ENCODE measurements at places on chromosomes 1 and 21.

GRCh38 chr1:83077411-83077810 lies 921.5 kb downstream of the TTLL7 start:
- no peak overlapping the region for H3K27ac ChIP-seq
- no peak overlapping the region for H3K4me3 ChIP-seq
- H3K27me3 ChIP-seq: no peaks in the 10 kb centered on the region
- no peaks in the 10 kb centered on the region for H3K4me1 ChIP-seq
- no peaks in the 10 kb centered on the region for H3K36me3 ChIP-seq
- no peak for DNase-seq

GRCh38 chr1:179143322-179143721 lies 61.5 kb downstream of the TOR3A start:
- no peaks in the 10 kb centered on the region for H3K4me1 ChIP-seq
- DNase-seq: no peak
- H3K27ac ChIP-seq: no peak overlapping the region
- H3K4me3 ChIP-seq: no peak overlapping the region

DNA sequence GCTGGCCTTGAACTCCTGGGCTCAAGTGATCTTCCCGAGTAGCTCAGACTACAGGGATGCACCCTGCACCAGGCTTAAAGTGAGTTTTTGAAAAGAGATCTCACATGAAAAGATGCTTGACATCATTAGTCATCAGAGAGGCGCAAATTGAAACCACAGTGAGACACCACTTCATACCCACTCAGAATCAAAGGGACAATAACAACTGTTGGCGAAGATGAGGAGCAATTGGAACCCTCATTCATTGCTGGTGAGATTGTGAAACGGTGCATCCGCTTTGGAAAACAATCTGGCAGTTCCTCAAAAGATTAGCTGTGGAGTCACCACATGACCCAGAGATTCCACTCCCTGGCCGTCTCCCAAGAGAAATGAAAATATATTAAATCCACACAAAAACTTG lies 122.3 kb downstream of the PGBD5 start:
- DNase-seq: no peak
- H3K4me1 ChIP-seq: no peaks in the 10 kb centered on the region
- no peak overlapping the region for H3K4me3 ChIP-seq
- no peaks in the 10 kb centered on the region for H3K27me3 ChIP-seq
- H3K27ac ChIP-seq: no peak overlapping the region

DNA sequence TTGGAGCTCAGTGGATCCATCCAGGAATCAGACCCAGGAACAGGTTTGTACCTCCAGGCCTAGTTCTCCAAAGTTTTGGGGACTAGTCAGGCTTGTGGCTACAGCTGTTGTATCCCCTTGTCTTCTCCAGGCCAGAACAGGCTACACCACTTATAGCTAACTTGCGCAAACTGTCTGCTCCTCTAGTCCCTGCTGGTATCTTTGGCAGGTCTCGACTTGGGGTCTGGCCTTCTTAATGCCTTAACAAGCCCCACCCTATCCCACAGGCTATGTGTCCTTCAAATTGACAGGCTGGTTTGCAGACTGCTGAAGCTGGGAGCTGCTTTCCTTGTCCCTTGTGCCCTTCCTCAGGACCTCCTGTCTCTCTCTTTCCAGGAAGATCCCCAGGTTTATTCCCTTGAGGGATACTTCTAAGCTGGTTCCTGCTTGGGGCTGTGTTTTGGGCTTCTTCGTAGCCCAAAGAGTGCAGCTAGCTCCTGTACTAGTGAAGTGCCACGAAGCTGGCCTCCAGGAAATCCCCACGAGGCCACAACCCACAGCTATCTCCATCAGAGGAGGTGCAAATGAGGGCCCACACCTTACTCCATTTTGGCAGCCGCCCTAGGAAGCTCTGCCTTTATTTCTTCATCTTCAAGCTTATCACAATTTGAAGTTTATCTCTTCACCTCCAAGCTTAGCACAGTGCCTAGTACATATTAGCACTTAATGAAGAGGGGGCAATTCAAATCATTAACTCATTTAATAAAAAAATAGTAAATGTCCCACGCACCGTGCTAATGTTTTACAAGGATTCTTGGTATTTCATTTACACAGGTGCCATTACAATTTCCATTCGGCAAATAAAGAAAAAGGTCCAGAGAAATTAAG lies 683 bp upstream of the DMAP1 start:
- no peaks in the 10 kb centered on the region for H3K27me3 ChIP-seq
- peak overlapping the region; percentile 87 for H3K4me3 ChIP-seq
- H3K4me1 ChIP-seq: peaks cover 23% of the 10 kb centered on the region
- DNase-seq: no peak
- H3K27ac ChIP-seq: peak overlapping the region; percentile 64
- peaks cover 9% of the 10 kb centered on the region for H3K36me3 ChIP-seq

GRCh38 chr1:67710417-67710816 lies 25.4 kb downstream of the GADD45A start:
- H3K27ac ChIP-seq: no peak overlapping the region
- no peaks in the 10 kb centered on the region for H3K36me3 ChIP-seq
- H3K4me1 ChIP-seq: no peaks in the 10 kb centered on the region
- DNase-seq: no peak

GRCh38 chr1:1229770-1230169 lies 2.0 kb downstream of the SDF4 start:
- H3K4me1 ChIP-seq: peaks cover 50% of the 10 kb centered on the region
- DNase-seq: no peak
- H3K4me3 ChIP-seq: no peak overlapping the region
- H3K36me3 ChIP-seq: peaks cover 44% of the 10 kb centered on the region

DNA sequence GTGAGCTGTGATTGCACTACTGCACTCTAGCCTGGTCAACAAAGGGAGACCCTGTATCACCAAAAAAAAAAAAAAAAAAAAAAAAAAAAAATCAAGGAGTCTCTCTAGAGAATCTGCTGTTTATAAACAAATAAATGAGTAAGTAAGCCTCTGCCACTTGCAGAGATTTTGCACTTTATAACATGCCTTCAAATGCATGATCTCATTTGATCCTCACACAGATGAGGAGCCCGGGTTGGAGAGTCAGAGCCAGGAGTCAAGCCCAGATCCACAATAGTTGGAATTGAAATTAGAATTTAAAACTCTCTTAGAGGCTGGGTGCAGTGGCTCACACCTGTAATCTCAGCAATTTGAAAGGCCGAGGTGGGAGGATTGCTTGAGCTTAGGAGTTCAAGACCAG lies 4.0 kb downstream of the PRELP start:
- no peak for DNase-seq
- no peaks in the 10 kb centered on the region for H3K36me3 ChIP-seq
- H3K27me3 ChIP-seq: no peaks in the 10 kb centered on the region
- peaks cover 3% of the 10 kb centered on the region for H3K4me1 ChIP-seq
- no peak overlapping the region for H3K4me3 ChIP-seq

DNA sequence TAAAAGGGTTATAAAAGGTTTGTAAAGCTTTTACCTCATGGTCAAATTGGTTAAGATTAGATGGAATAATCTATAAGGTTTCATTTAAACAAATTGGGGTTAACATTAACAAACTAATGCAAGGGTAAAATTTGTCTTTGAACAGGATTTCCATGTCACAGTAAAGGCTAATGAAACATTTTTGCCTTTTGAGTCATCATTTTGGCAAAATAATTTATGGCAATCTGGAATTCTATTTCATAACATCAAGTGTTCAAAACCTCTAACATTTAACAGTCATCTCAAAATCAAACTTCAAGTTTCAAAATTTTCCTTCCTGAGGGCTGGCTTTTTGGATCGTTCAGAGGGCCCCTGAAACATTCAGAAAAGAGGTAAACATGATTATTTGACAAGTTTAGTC lies 6.6 kb upstream of the CD46 start:
- no peaks in the 10 kb centered on the region for H3K27me3 ChIP-seq
- no peaks in the 10 kb centered on the region for H3K4me1 ChIP-seq
- no peaks in the 10 kb centered on the region for H3K36me3 ChIP-seq
- no peak for DNase-seq
- no peak overlapping the region for H3K4me3 ChIP-seq

DNA sequence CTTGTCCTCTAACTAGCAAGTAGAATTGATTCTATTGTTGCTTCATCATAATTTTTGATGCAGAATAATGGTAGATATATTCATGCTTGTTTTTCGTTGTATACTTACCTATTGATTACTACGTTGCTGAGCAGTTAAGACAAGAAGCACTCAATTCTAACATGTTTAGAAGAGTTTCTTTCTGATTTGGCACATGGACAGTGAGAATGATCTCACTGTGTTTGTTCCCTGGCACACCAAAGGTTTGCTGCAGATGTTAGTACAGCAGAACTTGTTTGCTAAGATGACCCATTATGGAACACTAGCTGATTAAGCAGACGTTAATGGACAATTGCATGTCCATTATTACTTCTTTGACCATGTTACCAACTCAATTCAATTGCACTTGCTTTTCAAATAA lies 184.7 kb upstream of the SGIP1 start:
- peak overlapping the region; percentile 92 for H3K27ac ChIP-seq
- H3K4me1 ChIP-seq: peaks cover 23% of the 10 kb centered on the region
- H3K4me3 ChIP-seq: no peak overlapping the region

DNA sequence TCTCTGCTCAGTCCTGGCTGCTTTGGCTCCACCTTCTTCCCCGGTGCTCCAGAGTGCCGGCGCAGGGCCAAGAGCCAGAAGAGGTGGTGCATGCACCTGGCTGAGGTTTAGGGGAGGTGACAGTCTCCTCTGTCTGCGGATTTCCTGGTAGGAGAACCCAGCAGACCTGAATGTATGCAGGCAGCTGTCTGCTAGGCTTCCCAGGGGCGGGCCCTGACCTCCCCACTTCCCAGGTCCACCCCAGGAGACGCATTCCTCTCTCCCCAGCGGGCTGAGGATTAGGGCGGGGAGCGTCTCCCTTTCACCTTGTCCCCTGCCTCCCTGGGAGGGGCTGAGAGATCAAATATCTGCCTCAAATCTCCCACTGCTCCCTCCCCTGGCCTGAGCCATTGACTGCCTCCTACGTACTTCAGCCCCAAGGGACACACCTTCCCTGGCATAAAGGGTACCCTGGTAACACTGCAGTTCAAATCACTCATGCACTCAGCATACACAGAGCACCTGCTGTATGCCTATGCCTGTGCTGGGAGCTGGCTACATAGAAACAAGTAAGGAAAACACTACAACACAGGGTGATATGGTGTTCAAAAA lies 27.5 kb downstream of the DMBX1 start:
- DNase-seq: no peak
- no peak overlapping the region for H3K27ac ChIP-seq
- no peaks in the 10 kb centered on the region for H3K36me3 ChIP-seq
- no peaks in the 10 kb centered on the region for H3K27me3 ChIP-seq
- H3K4me1 ChIP-seq: no peaks in the 10 kb centered on the region

DNA sequence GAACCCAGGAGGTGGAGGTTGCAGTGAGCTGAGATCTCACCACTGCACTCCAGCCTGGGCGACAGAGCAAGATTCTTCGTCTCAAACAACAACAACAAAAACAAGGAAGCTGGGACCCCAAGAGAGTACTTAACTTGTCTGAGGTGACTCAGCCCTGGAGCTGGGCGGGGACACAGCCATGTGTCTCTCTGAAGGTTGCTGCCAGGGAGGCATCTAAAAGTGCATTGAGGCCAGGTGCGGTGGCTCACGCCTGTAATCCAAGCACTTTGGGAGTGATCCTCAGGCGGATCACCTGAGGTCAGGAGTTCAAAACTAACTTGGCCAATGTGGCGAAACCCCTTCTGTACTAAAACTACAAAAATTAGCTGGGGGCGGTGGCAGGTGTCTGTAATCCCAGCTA lies 7.7 kb downstream of the IFI6 start:
- peaks cover 52% of the 10 kb centered on the region for H3K4me1 ChIP-seq
- peaks cover 9% of the 10 kb centered on the region for H3K36me3 ChIP-seq
- no peak for DNase-seq

- H3K27ac ChIP-seq: no peak overlapping the region
- H3K27me3 ChIP-seq: no peaks in the 10 kb centered on the region
- no peaks in the 10 kb centered on the region for H3K4me1 ChIP-seq
- no peak for DNase-seq
- H3K4me3 ChIP-seq: no peak overlapping the region
These were observed 146.9 kb downstream of the PDE4B start for GRCh38 chr1:65939636-65940035.

DNA sequence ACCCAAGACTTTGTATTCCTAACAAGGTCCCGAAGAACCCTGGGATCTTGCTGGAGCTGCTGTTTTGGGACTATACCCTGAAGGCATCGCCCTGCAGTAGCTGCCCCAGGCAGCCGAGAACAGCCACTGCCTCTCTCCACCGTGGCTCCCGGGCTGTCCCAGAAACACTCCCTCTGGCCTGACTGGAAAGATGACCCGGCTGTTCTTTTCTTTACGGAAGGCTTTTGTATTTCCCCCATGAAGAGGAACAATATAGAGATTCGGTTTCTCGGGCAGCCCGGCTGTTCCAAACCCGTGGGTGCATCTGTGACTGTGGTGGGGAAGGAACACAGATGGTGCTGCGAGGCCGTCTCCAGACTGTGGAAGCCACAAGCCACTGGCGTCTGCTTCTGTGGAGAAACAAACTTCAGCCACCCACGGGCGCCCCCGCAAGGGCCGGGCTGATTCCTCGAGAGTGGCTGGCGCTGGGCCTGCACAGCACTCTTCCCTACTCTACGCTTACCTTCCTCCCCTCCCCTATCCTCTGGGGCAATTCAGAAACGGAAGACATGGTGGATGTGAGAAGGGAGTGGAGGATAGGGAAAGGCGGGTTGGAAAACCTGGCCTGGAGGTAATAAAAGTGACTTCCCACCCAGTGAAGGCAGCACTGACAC lies 33.7 kb upstream of the VASH2 start:
- no peaks in the 10 kb centered on the region for H3K36me3 ChIP-seq
- H3K4me3 ChIP-seq: no peak overlapping the region
- H3K4me1 ChIP-seq: no peaks in the 10 kb centered on the region
- H3K27me3 ChIP-seq: no peaks in the 10 kb centered on the region
- DNase-seq: no peak

DNA sequence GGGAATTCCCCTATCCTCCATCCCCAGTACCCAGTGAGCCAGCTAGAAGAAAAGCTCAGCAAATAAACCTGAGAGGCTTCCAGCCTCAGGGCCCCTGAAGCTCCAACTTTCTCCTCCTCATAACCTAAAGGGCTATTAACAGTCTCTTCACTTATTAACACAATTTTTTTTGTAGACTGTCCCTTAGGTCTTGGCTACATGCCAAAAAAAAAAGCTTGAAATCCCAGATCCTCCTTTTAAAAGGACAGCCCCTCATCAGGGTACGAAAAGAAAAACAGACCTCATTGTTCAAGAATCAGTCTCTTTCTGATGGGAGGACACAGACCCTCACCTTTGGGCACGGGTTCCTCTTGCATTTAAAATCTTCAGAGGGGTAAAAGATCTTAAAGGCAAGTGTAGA lies 72.8 kb upstream of the CD1D start:
- no peaks in the 10 kb centered on the region for H3K36me3 ChIP-seq
- H3K27ac ChIP-seq: no peak overlapping the region
- no peak overlapping the region for H3K4me3 ChIP-seq
- H3K4me1 ChIP-seq: no peaks in the 10 kb centered on the region

GRCh38 chr1:107946794-107947193 lies 18.2 kb downstream of the VAV3 start:
- no peak overlapping the region for H3K4me3 ChIP-seq
- no peak for DNase-seq
- peaks cover 43% of the 10 kb centered on the region for H3K4me1 ChIP-seq
